ENCODE measurements at places on chromosomes 12 and 14.

GRCh38 chr12:31900271-31900670, 58.9 kb upstream of the RESF1 start:
- no peak for DNase-seq

- DNase-seq, result no peak
Observed at GRCh38 chr12:96112733-96113132, 77.3 kb upstream of the LTA4H start.

- no peak for DNase-seq
Observed at GRCh38 chr14:103070971-103071542, 13.0 kb upstream of the LBHD2 start.

DNA sequence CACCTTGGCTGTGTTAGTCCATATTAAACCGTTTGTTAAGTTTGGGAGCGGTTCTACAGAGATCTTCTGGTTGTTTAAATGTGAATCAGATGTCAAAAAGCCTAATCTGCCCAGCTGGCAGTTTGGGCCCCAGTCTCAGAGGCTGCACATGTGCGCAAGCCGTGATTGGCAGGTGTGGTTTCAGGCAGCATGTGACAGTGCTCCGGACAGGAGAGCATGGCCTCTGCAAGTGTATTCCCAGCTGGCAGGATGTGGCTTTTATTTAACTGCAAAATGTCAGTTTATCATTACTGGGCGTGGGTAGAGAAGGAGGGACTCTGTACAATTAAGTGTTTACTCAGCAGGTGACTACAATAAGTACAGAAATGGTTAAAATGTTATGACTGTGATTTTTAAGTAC, 77.5 kb downstream of the PELI2 start:
- DNase-seq, result no peak

DNA sequence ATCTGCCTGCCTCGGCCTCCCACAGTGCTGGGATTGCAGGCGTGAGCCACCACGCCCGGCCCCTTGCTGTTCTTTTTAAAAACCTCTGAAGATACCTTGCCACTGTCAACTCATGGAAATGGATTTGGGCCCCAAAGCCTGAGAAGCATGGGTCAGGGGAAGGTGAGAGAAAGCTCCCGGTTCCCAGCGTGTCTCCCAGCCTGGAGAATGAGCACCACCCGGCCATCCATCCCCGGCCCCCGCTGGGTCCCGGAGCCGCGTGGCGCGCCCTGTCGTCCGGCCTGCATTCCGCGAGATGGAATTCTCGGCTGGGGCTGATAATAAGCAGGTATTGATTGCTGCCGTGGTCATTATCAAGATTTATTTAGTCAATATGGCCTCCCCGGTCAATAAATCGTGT, 126.5 kb upstream of the MYL2 start:
- DNase-seq, result no peak

- no peak for DNase-seq
Observed at GRCh38 chr14:21241218-21241819, 27.9 kb downstream of the HNRNPC start.

- no peak for DNase-seq
Observed at GRCh38 chr12:126418400-126418799, 1353.2 kb downstream of the AACS start.

- DNase-seq, result no peak
Observed at GRCh38 chr12:122308811-122309210, 42.5 kb upstream of the VPS33A start.

DNA sequence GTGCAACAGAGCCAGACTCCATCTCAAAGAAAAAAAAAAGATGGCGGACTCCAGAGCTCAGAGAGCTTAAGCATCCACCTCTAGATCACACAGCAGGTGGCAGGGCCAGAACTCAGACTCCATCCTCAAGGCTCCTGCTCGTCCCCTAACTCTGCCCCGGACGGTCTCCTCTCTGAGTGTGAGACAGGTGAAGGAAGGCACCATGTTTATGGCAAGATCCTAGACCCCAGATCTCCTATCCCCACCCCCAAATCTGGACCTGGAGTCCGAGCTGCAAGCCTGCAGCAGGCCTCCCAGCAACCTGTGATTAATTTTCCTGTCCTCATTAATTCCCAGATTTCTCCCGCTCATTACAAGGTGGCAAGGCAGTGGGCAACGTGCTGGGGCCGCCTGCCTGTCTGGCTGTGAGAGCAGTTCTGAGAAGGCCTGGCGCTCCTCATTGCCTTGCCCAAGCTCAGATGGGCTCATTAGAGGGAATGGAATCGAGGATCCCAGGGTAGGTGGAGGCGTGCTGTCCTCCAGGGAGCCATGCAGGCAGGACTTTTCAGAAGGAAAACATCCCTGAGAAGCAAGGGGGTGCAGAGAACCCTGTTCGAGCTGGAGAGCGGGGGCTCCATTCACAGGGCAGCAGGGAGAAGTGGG, 296.6 kb upstream of the RTL1 start:
- DNase-seq, result no peak

- no peak for DNase-seq
Observed at GRCh38 chr12:27553941-27554340, 29.9 kb downstream of the PPFIBP1 start.

DNA sequence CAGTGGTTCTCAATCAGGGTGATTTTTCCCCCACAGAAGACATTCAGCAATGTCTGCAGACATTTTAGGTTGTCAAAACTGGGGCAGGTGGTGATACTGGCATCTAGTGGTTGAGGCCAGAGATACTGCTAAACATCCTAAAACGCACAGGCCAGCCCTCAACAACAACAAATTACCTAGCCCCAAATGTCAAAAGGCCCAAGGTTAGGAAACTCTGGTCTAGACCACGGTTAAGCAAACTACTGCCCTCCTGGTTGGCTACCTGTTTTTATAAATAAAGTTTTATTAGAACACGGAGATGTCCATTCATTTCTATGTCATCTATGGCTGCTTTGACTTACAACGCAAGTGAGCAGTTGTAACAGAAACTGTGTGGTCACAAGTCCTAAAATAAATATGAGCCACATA, 186.7 kb downstream of the EFCAB11 start:
- DNase-seq, result peak; percentile 38

- DNase-seq, result no peak
Observed at GRCh38 chr12:94710933-94711332, 60.6 kb upstream of the TMCC3 start.

DNA sequence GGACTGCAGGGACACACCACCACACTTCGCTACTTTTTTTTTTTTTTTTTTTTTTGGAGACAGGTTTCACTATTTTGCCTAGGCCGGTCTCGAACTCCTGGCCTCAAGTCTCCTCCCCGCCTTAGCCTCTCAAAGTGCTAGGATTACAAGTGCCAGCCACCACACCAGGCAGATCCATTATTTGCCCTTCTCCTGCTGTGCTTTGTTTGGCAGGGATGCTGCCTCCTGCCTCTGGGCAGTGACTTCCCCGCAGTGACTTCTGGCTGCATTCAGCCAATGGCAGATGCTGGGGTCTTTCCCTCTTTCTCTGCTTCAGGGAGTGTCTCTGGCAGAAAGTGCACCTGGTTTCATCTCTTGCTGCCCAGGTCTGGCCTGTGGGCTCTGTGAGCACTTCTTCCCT, 6.7 kb upstream of the MORN3 start:
- DNase-seq, result no peak

GRCh38 chr14:39991041-39991440, 558.8 kb upstream of the FBXO33 start:
- no peak for DNase-seq

GRCh38 chr12:67193704-67194103, 75.5 kb upstream of the CAND1 start:
- no peak for DNase-seq

DNA sequence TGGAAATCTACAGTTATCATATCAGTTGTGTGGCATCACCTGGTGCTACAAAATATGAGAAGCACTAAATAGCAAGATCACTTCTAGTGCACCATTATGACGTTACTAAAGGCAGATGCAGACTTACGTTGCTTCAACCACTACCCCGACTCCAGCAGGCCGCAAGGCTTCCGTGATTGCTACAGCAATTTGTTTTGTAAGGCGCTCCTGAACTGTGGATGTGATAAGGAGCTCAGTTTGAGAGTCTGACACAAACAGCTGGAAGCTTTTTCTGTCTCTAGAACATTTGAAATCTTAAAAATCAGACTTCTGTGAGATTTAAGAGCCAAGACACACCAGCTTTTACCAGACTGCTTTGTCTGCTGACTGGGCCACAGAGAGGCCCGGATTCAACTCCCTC, 57.0 kb downstream of the GCH1 start:
- no peak for DNase-seq

DNA sequence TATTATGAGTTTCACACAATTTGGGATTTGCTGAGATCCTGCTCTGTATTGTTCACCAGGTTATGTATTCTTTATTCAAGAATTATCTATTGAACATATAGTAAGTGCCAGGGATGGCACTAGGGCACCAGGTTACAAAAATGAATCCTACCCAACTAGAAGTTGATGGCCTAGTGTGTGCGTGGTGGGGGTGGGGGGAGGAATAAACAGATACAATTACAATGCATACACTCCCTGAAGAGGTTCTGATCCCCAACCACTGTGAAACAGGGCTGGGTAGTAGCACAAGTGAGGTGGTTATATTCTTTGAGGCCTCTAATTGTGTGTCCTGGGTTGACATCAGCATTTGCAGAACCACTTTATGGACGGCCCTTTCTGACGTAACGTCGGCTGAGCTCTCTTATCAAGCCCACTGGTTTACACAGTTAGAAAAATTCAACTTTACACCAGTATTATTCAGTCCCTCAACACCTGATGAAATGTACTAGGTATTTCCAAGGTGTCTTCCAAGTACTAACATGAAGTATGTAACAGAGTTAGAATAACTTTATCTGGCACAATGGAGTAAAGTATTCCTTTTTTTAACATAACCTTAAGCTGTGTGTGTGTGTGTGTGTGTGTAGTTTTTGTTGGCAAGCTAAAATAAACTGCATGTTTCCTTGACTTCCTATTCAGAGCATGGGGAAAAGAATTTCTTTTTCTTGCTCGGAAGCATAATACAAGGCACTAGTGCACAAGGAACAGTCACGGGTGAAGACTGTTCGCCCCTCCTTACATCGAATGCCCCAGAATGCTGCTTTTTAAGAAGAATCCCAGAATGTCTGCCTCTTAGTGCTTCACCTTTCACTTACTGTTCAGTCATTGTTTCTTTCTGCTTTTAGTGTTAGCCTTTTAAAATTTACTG, 8.1 kb upstream of the GLRX5 start:
- no peak for DNase-seq

DNA sequence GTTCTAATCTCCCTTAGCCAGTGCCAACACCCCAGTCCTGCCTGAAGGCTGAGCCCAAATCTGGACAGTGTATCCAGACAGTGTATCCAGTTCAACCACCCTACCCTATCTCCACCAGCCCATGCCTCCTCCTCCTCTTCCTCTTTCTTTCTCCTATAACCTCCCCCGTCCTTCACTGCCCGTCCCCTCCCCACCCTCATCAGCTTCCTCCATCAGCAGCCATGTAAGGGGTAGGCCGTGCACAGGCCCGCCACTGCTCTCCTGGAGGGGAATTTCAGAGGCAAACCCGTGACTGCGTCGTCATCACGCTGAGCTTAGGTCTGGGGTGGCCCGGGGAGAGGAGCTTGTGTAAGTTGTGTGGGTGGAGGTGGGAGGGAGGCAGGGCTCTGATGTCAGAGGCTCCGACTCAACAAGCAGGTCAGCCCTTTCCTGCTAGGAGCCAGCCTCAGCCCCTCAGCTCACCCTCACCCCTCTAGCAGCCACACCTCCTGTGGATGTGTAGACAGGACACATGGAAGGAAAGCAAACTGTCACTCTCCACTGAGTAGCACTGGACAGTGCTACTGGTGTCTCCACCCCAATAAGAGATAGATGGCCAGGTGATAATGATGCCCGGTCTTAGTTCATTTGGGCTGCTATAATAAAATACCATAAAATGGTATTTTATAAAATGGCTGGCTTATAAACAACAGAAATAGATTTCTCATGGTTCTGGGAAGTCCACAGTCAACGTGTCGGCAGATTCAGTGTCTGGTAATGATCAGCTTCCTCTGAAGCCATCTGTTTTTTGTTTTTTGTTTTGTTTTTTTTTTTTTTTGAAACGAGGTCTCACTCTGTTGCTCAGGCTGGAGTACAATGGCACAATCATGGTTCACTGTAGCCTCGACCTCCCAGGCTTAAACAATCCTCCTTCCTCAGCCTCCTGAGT, 50.5 kb downstream of the IRF2BPL start:
- DNase-seq, result peak; percentile 72

- DNase-seq, result no peak
Observed at GRCh38 chr14:64422005-64422404, 33.9 kb downstream of the MTHFD1 start.

GRCh38 chr14:90567191-90567590, 170.4 kb downstream of the CALM1 start:
- DNase-seq, result no peak

GRCh38 chr12:6888360-6888759, 15.3 kb upstream of the SPSB2 start:
- no peak for DNase-seq

DNA sequence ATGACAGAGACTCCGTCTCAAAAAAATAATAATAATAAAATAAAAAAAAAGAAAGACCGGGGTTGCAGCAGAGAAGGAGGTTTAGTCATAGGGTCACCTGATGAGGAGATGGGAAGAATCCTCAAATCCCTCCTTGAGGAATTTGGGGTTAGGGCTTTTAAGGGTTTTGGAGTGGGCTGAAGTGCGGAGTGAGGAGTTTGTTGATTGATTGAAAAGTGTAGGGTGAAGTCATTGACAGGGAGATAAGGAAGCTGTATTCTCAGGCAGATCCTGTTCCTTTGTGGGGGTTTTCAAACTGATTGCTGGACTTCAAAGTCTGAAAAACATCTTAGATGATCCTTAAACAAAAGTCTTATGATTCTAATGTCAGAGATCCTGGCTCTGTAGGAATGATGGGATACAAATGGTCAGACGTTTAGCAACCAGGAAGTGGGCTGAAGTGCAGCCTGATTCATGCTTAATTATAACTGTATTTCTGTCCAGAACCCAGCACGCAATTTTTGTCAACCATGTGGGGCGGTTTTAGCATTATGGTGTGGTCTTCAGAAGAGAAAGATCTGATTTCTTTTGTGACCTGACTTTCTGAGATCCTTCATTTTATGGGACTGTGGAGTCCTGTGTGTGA, 16.0 kb downstream of the FNTB start:
- no peak for DNase-seq

- no peak for DNase-seq
Observed at GRCh38 chr12:81084811-81085350, 7.0 kb downstream of the ACSS3 start.

DNA sequence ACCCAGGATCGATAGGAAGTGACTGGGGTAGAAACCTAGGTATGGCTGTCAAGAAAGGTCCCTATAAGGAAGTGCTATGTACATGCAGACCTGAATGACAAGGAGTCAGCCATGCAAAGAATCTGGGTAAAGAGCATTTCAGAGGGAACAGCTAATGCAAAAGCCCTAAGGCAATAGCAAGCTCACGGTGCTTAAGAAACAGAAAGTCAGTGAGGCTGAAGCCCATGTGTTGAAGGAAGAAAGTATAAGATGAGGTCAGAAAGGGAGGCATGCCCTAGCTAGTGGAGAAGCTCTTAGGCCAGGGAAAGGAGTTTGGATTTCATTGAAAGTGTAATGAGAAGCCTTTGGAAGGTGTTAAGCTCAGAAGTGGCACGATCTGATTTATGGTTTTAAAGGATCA, 6.0 kb upstream of the ADCY6 start:
- no peak for DNase-seq

Measured in stimulated activated CD8-positive, alpha-beta memory T cell treated with anti-CD3 and anti-CD28 coated beads, Interleukin-4, amount 100 ng/mL, for 4 hours (primary cell).